Skin of body (tissue), 3 donors: ENCODE measurements at places on chromosomes 7 and 10.
A peak's percentile ranks its signal among the peaks of the same experiment; 100 is the strongest.

DNA sequence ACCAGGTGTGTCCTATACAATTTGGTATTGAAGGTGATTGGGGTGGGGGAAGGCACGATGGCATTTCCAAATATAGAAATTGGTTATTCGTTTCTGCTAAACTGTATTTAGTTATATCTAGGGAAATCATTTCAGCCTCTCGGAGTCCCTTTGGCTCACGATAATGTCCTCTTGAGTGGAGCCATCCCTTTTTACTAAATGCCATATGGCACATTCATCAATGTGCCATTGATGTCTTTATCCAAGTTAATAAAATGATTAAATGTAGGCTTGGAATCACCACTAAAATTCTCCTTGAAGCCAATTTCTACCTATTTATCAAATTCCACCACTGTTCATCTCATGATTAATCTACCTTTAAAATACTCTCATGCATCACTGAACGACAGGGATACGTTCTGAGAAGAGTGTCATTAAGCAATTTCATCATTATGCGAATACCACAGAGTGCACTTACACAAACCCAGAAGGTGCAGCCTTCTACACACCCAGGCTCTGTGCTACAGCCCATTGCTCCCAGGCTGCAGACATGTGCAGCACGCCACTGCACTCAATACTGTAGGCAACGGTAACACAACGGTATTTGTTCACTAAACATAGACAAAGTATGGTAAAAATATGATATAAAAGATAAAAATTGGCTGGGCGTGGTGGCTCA, 219.2 kb upstream of the C7orf33 start:
- no peak for DNase-seq

GRCh38 chr10:99170116-99170675, 65.5 kb downstream of the HPSE2 start:
- no peak for DNase-seq

DNA sequence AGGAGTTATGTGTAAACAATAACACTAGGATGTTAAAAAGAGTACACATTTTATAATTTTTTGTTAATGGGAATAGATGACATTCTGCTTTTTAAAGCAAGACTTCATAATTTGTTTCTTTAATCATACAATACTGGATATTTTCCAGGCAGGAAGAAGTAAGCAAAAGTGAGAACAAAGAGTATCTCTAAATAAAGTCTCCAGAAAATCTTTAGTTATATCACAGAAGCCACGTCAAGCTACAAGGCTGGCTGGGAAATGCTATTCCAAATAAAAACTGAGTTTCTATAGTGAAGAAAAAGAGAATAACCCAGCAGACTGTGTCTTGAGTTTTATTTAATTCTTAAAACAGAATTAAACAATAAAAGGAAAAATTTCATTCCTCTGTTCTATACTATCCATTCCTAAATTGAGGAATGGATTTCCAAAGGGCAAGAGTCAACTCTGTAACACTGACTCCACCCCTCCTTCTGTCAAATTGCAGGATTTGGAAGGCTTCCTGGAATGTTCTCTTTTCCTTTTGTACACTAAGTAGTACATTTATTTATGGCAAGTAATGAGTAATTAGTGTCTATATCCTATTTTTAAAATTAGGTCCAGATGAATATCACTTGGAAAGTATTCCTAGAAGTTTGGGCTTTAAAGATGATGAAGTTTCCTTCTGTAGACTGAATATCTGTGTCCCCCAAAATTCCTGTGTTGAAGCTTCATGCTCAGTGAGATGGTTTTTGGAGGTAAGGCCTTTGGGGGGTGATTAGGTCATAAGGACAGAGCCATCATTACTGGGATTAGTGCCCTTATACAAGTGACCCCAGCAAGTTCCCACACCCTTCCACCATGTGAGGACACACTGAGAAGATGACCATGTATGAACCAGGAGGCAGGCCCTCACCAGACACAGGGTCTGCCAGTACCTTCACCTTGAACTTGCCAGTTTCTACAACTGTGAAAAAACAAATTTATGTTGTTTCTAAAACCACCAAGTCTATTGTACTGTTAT, 290.9 kb downstream of the CRPPA start:
- peak; percentile 43 for DNase-seq

GRCh38 chr7:27186668-27187474, 1.8 kb upstream of the HOXA11 start:
- no peak for DNase-seq

GRCh38 chr7:7672545-7673239, 32.1 kb downstream of the UMAD1 start:
- no peak for DNase-seq

DNA sequence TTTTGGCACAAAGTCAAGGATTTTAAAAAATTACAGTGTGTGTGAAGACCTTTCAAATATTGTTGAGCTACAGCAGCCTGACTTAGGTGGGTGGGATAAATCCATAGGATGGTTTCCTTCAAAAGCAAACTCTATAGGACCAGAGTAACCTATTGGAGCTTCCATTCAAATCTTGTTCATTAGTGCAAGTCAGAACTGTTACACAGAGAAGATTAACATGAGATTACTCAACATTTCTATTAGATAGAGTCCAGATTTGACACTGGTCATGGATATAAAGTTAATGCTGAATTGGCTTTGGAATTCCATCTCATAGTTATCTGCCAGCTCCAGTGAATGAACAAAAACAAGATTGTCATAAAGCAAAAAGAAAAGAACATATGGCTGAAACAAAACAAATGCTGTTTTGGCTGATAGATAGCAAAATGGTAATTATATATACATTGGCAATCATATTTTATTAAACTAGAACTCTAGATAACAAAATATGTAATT, 129.6 kb upstream of the SEMA3A start:
- DNase-seq, result no peak

- DNase-seq, result no peak
Observed at GRCh38 chr10:64574371-64574770, 1053.2 kb downstream of the REEP3 start.

DNA sequence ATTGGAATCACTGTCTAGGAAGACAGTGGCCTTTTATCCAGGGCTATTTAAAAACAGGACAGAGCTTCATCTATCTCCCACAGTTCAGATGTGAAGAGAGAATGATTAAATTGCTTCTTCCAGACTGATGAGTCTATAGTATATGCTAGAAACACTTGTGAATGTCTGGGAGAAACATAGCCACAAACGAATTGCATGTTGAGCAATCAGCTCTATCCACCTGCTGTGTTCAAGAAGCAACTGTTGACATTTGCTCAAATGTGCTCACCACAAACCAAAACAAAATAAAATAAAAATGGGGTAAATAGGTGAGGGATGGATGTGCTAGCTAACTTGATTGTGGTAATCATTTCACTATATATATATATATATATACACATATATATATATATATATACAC, 195.1 kb downstream of the HECW1 start:
- no peak for DNase-seq

DNA sequence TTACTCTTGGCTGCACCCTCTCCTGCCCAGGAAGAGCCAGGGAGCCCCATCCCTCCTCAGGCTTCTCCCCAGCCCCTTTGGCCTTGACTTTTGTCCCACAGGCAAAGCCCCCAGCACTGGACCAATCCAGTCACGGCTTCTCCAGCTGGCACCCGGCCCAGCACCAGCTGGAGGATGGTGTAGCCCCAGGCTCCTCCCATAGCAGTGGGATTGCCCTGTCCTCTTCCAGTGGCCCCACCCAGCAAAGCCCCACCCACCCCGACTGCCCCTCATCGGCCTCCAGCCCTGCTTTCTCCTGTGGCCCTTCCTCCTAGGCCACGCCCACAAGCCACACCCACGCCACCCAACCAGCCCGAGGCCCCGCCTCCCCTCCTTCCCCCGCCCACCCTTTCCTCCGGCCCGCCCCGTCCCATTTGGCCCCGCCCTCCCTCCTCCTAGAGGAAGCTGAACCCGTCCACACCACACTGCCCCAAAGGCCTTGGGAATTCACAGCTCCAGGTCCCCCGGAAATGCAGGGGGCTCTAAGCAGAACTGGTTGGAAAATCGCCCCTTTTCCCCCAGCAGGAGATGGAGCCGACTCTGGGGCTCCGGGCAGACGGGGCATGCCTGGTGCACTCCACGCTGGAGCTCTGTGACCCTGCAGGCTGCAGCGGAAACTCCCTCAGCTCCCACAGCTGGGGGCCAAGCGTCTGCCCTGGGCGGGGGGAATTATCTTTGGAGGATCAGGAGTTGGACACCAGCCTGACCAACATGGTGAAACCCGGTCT, 25.2 kb downstream of the GET4 start:
- peak; percentile 30 for DNase-seq

DNA sequence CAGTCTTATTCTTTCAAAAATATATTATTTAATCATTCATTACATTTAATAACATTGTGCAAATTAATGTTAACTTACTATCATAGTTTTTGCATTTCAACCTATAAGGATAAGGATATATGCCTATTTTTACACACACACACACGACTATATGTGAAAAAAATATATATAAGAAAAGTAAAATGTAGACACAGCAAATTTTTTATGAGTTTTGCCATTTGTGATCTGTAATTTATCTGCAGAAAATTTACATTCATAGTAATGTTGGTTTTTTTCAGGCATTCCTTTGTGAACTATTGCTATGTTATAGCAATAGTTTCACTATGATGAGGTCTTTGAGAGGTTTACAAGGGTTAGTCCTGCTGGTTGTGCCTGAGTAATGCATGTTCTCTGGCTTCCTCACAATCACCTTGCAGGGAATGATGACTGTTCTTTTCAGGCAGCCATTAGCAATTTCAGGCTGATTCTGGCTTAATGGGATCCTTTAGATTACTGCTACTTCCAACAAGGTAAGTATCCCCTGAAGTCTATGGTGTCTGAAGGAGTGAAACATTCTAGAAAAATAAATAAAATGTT, 183.7 kb upstream of the CDK1 start:
- no peak for DNase-seq

DNA sequence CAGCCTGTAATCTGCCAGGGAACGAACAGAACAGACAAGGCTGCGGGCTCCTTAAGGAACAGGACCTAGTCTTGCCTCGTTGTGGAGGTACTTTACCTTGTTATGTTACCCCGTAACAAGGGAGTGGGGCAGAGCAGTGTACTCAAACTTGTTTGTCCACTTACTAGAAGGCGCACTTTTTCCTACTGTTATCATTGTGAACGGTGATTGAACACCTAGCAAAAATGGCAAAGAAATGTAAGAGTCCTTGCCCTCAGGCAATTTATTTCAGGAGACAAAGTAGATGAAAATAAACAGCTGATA, 620 bp upstream of the IMPDH1 start:
- DNase-seq, result peak; percentile 43

DNA sequence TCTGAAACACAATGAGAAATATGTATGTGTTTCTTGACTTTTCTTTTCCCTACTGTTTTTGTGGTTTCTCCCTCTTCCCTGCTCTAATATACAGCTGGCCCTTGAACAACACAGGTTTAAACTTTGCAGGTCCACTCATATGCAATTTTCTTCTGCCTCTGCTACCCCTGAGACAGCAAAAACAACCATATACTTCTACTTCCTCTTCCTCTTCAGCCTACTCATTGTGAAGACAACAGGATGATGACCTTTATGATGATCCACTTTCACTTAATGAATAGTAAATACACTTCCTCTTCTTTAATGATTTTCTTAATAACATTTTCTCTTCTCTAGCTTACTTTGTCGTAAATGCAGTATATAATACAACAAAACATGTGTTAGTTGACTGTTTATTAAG, 35.0 kb upstream of the DGKB start:
- DNase-seq, result no peak

- no peak for DNase-seq
Observed at GRCh38 chr10:82815680-82816079, 940.7 kb downstream of the NRG3 start.

GRCh38 chr10:130047336-130047735, 63.3 kb downstream of the C10orf143 start:
- no peak for DNase-seq

- no peak for DNase-seq
Observed at GRCh38 chr7:78057571-78057970, 259.0 kb downstream of the PHTF2 start.

- no peak for DNase-seq
Observed at GRCh38 chr7:66296557-66296956, 91.4 kb downstream of the TPST1 start.

DNA sequence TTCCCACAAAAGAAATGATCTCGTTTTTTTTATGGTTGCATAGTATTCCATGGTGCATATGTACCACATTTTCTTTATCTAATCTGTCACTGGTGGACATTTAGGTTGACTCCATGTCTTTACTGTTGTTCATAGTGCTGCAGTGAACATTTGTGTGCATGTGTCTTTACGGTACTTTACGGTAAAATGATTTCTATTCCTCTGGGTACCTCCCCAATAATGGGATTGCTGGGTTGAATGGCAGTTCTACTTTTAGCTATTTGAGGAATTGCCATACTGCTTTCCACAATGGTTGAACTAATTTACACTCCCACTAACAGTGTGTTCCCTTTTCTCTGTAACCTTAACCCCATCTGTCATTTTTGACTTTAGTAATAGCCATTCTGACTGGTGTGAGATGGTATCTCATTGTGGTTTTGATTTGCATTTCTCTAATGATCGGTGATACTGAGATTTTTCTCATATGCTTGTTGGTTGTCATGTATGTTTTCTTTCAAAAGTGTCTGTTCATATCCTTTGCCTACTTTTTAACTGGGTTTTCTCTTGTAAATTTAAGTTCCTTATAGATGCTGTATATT, 37.2 kb downstream of the MKLN1 start:
- DNase-seq, result no peak

- no peak for DNase-seq
Observed at GRCh38 chr10:128803790-128804189, 663.3 kb upstream of the MGMT start.

GRCh38 chr10:115831016-115831415, 442.0 kb downstream of the GFRA1 start:
- DNase-seq, result peak; percentile 34

- no peak for DNase-seq
Observed at GRCh38 chr7:116618338-116619128, 53.5 kb upstream of the MET start.

DNA sequence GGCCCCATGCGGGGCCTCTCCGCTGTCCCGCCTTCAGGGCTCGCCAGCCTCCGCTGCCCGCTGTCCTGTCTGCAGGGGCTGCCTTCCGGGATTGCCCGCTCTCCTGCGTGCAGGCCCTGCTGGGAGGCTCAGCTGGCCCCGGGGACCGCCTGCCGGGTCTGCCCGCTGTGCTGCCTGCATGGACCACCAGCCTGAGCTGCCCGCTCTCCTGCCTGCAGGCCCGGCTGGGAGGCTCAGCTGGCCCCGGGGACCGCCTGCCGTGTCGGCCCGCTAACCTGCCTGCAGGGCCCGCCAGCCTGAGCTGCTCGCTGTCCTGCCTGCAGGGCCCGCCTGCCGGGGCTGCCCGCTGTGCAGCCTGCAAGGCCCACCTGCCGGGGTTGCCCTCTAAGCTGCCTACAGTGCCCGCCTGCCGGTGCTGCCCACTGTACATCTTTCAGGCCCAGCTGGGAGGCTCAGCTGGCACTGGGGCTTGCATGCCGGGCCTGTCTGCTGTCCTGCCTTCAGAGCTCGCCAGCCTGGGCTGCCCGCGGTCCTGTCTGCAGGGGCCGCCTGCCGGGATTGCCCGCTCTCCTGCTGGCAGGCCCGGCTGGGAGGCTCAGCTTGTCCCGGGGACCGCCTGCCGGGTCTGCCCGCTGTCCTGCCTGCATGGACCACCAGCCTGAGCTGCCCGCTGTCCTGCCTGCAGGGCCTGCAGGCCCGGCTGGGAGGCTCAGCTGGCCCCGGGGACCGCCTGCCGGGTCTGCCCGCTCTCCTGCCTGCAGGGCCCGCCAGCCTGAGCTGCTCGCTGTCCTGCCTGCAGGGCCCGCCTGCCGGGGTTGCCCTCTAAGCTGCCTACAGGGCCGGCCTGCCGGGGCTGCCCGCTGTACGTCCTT, 165.1 kb downstream of the GLRX3 start:
- no peak for DNase-seq
